ENCODE measurements at places on chromosomes 5 and 9. TPM values are rescaled to one million over a fixed set of nuclear protein-coding genes. Genes with fewer than 3 reads are reported as not detected.

DNA sequence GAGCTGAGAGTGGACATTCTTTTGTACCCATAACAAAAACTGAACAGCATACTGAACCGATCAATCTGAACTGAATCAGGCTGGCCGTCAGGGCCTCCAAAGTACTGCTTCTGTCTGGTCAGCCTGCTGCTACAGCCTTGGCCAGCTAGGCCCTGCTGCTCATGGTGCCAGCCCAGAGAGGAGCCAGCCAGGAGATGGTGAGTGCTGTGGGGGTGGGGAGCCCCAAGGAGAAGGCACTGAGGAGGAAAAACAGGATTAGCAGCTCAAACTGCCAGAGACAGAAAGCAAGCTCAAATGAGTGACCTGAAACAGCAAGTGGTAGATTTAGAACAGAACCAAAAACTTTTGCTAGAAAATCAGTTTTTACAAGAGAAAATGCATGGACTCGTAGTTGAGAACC, 23.9 kb downstream of the SRP19 start:
- DNase-seq = no peak

GRCh38 chr9:14941501-14942405, 31.5 kb upstream of the FREM1 start:
- no peak for DNase-seq

- peak; percentile 13 for DNase-seq
Observed at GRCh38 chr5:88734983-88735382, 148.0 kb downstream of the MEF2C start.

- DNase-seq = peak; percentile 35
Observed at GRCh38 chr9:131395157-131396098, 1.5 kb downstream of the PRRC2B start.

Gene SREK1IP1
- total RNA-seq = 23.5 TPM

DNA sequence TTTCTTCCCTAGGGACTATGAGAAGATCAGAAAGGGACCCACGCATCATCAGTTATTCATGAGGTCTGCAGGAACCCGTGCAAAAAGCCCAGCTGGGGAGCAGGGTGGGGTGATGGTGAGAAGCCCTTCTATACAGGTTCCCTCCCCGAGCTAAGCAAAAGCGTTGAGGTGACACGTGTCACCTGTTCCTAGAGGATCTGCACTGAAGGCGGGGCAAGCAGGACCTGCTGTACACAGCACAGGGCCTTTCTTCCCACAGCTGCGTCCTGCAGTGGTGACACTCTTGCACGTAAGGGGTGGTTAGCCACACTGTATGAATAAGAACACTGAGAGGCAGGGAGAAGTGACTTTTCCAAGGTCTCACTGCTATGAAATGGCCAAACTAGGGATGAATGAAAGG, 37.2 kb upstream of the SH3PXD2B start:
- DNase-seq = no peak

Gene TLX3
- total RNA-seq = not detected

Gene DPYSL3
- total RNA-seq = 146 TPM

GRCh38 chr5:61184708-61185107, 22.4 kb upstream of the SMIM15 start:
- no peak for DNase-seq

Gene NOTCH1
- total RNA-seq = 161 TPM

GRCh38 chr5:141735823-141736222, 53.8 kb upstream of the ARAP3 start:
- DNase-seq = no peak

Gene PHF19
- 138 TPM for total RNA-seq

Gene PCDHGC3
- 36.1 TPM for total RNA-seq

Gene ZNF454
- 0.55 TPM for total RNA-seq

DNA sequence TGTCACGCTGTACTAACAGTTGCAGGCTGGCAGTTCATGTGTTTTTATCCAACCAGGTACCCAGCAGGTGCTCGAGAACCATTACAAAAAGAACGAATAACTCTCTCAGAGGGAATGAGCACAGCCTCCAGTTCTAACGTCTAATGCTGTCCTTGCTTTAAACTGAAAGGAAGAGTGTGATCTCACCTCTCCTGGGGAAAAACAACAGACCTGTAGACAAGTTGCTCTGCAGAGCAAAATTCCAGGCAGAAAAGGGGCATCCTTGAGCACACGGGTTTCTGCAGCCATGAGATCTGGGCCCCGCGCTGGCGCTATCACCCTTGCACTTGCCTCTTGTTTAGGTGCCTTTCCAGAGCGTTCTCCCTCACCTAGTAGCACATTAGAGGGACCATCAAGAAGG, 92.5 kb upstream of the DNAH5 start:
- DNase-seq = peak; percentile 34

Gene PCDHB5
- total RNA-seq = 0.28 TPM

DNA sequence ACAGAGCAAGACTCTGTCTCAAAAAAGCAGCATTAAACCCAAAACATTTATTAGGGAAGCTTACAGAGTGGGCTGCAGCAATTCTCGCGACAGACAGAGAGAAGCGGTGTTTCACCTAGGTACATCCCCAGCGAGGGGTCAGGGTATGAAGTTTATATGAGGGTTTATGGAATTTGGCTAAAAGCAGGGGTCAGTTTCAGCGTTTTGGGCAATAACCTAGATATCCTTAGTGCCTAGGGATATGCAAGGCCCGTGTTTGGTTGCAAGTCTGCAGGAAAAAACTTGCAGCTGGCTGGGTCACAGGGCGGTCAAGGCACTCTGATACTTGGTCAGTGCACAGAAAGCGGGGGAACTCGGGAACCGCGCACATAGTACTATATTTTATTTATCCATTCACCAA, 649 bp upstream of the GLE1 start:
- DNase-seq = no peak

Gene SERINC5
- total RNA-seq = 10.1 TPM

Gene HAVCR1
- total RNA-seq = not detected

GRCh38 chr9:136644593-136645351, 17.9 kb upstream of the EGFL7 start:
- peak; percentile 88 for DNase-seq

Gene ABO
- total RNA-seq = not detected

- no peak for DNase-seq
Observed at GRCh38 chr9:23615569-23615968, 210.5 kb downstream of the ELAVL2 start.

GRCh38 chr5:156479849-156480248, 152.9 kb downstream of the SGCD start:
- DNase-seq = no peak

- no peak for DNase-seq
Observed at GRCh38 chr9:128335161-128335560, 5.2 kb upstream of the SLC27A4 start.

- no peak for DNase-seq
Observed at GRCh38 chr5:127951791-127952190, 131.8 kb upstream of the SLC12A2 start.

GRCh38 chr5:146890066-146890465, 11.5 kb upstream of the PPP2R2B start:
- no peak for DNase-seq

DNA sequence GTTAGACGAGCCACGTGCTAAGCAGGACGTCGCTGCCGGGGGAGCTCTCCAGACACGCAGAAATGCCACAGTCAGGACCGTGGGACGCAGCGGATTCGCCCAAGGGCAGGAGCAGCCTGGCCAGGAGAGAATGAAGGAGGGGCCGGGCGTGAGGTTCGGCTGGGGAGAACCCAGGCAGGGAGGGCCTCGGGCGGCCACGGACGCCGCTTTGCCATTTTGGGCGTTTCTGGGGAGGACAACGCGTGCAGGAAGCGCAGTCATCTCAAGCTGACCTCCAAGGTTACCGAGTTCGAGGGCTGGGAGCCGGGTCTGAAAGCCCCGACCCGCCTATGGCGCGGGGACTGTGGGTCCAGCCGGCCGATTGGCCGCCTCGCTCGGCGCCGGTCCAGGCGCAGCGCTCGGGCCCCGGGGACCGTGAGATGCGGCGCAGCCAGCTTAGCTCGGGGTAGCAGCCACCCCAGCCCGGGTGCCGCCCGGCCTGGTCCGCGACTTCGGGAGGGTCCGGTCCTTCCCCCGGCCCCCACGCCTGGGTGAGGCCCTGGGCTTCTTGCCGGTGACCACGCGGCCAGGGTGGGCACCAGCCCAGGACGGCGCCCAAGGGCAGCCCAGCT, 760 bp upstream of the MAN1B1 start:
- peak; percentile 37 for DNase-seq

GRCh38 chr9:19701274-19701673, 87.6 kb downstream of the SLC24A2 start:
- no peak for DNase-seq

DNA sequence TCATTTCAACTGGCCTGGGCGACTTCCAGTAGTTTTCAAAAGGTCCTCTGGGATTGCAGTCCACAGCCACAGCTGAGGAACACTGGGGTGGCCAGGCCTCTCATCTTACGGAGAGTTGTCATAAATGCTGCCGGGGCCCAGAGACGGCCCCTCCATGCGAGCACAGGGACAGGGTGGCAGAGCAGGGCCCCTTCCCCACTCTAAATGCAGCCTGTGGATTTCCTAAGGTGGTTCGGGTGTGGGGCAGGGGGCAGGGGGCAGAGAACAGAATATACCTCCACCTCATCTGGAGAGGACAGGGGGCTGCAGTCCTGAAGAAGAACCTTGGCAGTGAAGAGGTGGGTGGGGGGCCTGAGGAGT, 113.6 kb upstream of the TBC1D2 start:
- no peak for DNase-seq

Gene KIF4B
- 0.44 TPM for total RNA-seq

GRCh38 chr5:122192497-122193496, 63.5 kb downstream of the ZNF474 start:
- DNase-seq = peak; percentile 76

Gene NANS
- 85.1 TPM for total RNA-seq

Gene RNF208
- 4.8 TPM for total RNA-seq

Gene CCL27
- total RNA-seq = not detected

GRCh38 chr9:28120626-28121025, 547.3 kb upstream of the C9orf72 start:
- DNase-seq = peak; percentile 25

DNA sequence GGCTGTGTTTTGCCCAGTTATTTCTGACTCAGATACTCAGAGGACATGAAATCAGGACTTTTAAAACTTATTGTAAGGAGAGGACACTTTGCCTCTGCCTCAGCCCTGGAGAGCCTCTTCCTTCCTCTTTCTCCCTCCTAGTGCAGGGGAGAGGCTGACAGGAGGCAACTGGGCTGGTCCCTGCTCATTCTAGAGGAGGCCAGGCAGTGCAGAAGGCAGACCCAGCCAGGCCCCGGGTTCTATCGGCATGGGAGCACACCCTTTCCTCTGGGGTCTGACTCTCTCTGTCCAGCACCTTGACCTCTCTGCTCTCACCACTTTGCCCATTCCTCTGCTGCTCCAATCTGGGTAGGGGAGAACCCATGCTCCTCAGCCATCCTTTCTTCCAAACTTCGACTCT, 16.0 kb upstream of the SMIM32 start:
- DNase-seq = no peak

- DNase-seq = no peak
Observed at GRCh38 chr5:67426961-67427849, 230.6 kb upstream of the CD180 start.

Gene HAND1
- not detected for total RNA-seq

Gene TMEM174
- total RNA-seq = not detected

DNA sequence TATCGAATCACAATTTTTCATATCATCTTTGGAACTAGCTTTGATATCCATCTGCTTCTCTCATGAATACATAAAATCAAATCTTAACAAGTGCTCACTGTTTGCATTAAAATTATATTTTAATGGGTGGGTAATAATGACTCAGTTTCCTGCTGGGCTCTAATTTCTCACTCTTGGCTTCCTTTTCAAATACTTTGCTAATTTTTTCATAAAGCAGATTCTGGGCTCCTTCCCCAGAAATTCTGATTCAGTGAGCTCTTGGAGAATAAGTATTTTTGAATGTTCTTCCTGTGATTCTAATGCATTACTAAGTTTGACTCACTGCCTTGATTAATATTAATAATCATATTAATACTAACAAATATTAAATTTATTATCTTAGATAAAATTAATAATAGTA, 48.9 kb downstream of the YIPF5 start:
- peak; percentile 87 for DNase-seq

DNA sequence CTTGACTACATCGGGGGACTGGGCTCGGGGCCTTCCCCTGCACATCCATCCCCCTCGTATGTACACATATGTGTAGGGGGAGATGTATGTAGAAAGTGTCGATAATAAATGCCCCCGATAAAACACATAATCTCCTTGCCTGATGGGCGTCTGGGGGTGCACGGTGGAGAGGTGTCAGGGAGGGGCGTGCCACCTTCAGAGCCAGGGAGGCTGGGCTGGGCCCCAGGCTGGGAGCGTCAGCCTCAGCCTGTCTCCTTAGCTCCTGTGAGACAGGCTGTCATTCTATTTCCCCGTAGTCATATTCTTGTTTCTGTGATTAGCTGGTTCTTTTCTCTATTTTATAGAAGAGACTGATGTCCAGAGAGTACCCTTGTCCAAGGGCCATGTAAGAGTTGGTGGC, 4.7 kb upstream of the RXRA start:
- DNase-seq = no peak

DNA sequence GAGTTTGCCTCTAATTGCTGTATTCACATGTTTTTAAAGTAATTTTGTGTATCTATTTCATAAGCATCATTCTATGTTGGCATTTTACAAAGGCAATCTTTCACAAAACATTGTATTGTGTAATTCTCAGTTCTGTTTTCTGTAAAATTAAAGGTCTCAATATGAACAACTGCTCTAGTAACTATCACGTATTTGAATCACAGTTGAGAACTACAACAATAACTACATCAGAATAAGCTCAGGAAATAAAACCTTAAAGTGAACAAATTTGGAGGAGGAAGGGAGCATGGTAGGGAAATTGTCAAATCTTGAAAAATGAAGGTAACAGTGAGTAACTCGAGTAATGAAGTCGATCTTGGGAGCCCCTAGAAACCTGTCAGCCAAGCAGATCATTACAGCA, 22.5 kb upstream of the CAMK4 start:
- DNase-seq = no peak
